ENCODE measurements at places on chromosomes 1 and 21. TPM values are rescaled to one million over a fixed set of nuclear protein-coding genes. Genes with fewer than 3 reads are reported as not detected.

MROH9 gene
- not detected for total RNA-seq

UTS2 gene
- not detected for total RNA-seq

PPP1R8 gene
- 40.5 TPM for total RNA-seq

DMRTA2 gene
- 10.1 TPM for total RNA-seq

KIF17 gene
- total RNA-seq, result 1.7 TPM

GREM2 gene
- total RNA-seq, result not detected

CLCNKB gene
- total RNA-seq, result under 0.01 TPM

FBXO2 gene
- 78.6 TPM for total RNA-seq

KLHDC8A gene
- total RNA-seq, result not detected

CLIC6 gene
- not detected for total RNA-seq

ZMYND12 gene
- 3.6 TPM for total RNA-seq

S1PR1 gene
- 0.21 TPM for total RNA-seq

DRAXIN gene
- total RNA-seq, result not detected

E2F2 gene
- under 0.01 TPM for total RNA-seq

ARHGEF19 gene
- 5.1 TPM for total RNA-seq

PTGER3 gene
- total RNA-seq, result not detected

PLEKHG5 gene
- 59.5 TPM for total RNA-seq

SPRR3 gene
- total RNA-seq, result 51.4 TPM

TIAM1 gene
- 13.7 TPM for total RNA-seq

LRRC38 gene
- total RNA-seq, result not detected

PADI2 gene
- 25.5 TPM for total RNA-seq

ANGPTL7 gene
- total RNA-seq, result not detected

WNT4 gene
- total RNA-seq, result 3.9 TPM

RGS13 gene
- not detected for total RNA-seq
